H9 (cell line): ENCODE measurements at places on chromosomes 4 and X.

- no peak for DNase-seq
These were observed 47.7 kb upstream of the UGDH start for GRCh38 chr4:39574946-39575345.

- DNase-seq = no peak
These were observed 34.5 kb upstream of the RAB33B start for GRCh38 chr4:139419388-139419914.

DNA sequence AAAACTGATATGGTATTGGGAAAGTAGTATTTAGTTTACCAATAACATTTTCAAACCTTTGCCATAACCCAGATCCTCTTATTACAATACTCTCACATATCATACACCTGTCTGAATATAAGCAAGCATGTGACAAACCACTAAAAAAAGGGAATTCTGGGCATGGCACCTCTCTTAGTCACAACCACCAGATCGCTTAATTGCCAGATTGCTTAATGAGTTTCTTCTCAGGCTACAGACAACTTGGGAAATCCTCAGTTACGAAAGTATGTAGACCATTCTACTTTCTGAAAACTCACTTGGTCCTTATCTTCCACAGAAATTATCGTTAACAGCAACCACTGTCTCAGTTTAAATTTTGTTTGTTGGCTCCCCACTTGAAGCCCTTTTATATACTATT is 2.1 kb downstream of the NAF1 start:
- DNase-seq = no peak

DNA sequence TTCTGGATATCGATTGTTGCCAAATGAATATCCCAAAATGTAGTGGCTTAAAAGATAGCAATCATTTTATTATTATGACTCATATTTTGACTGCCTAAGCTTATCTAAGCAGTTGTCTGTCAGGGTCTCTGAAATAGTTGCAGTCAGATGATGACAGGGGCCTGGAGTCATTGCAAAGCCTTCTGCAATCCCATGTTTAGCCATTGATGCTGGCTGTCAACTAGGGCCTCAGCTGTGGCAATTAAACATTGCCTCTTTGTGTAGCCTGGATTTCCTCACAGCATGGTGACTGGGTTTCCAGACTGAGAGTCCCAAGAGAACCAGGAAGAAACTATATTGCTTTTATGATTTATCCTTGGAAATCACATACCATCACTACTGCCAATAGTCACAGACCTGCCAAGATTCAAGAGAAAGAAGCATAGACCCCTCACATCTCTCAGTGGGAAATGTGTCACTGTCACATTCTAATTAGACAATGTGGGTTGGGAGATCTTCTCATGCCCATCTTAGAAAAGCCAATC is 227.3 kb upstream of the NOCT start:
- DNase-seq = no peak

GRCh38 chrX:154021131-154021611 is 1.5 kb upstream of the IRAK1 start:
- DNase-seq = no peak

DNA sequence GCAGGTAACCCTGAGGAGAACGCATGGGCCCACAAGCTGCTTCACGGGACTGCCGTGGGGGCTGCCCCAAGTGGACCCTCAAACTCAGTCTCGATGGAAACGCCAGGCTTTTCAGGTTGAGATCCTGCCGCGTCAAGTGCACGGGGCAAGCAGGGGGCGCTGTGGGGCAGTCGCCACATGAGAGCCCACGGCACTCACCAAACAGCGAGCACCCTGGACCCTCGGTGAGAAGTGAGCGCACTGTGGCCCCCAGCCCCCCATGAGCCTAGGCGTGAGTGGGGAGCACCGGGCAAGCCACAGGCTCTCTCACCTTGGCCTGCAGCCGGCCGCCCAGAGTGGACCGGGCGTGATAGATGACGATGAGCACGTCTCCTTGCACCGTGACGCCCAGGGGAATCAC is 50.9 kb upstream of the CPLX1 start:
- DNase-seq = peak; percentile 60
